Stimulated activated CD8-positive, alpha-beta memory T cell treated with anti-CD3 and anti-CD28 coated beads, Interleukin-2, amount 100 ng/mL, for 1 hour (primary cell): ENCODE measurements at places on chromosomes 2 and 18.
A peak's percentile ranks its signal among the peaks of the same experiment; 100 is the strongest.

DNA sequence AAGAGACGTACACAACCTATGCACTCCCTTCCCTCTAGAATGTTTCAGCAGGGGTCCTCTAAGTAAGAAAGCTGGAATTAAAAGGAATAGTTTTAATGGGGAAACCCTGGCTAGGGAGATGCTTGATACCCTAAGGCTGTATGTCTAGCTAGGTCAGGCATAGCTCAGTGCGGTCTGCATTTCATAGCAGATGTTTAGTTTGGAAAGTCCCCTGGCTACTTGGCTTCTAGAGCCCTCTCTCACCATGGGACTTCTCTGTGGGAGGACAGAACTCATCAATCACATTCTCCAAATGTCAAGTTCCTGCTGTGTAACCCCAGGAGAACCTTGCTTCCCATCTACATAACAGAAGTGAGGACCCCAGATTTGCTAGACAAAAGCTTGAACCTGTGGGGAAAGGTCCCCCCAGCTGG is 24.1 kb upstream of the ANXA4 start:
- DNase-seq, result no peak

GRCh38 chr2:62197011-62197924 is 1.4 kb downstream of the B3GNT2 start:
- no peak for DNase-seq

GRCh38 chr2:102094917-102095316 is 47.6 kb upstream of the IL1R1 start:
- DNase-seq, result no peak

DNA sequence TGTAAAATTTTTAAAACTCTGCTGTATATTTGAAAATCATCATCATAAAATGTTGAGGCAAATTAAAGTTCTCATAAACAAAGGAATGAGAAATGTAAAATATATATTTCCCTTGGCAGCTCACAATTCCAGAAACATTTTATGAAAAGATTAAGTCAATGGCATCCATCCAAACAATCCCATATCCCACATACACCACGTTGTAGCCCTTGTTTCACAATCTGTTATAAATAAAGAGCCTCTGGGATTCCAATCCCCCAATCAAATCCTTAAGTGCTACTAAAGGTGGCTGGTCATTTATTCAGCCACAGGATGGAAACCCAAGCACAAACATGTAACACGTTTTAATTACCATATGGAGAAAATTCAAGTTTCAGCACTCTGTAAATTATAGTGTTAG is 51.7 kb downstream of the GFPT1 start:
- no peak for DNase-seq

- DNase-seq, result no peak
These were observed 63.8 kb upstream of the ZC3H15 start for GRCh38 chr2:186422226-186422625.

DNA sequence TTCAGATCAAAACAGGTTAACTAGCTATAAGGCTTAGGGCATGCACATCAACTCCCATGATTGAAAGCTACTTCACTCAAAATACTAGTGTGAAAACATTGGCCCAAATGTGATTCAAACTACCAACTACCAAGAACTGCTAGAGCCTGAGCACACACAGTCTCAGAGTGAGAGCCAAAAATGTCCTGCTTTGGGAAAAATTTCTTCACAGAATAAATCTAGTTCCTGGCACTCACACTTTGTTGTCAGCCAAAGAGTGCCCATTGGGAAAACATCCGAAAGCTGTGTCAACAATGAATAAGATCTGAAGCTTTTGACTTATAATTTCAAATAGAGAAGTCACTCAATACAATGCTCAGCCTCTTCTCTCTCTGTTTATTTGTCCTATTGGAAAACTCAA is 182.7 kb downstream of the LRATD1 start:
- DNase-seq, result no peak

DNA sequence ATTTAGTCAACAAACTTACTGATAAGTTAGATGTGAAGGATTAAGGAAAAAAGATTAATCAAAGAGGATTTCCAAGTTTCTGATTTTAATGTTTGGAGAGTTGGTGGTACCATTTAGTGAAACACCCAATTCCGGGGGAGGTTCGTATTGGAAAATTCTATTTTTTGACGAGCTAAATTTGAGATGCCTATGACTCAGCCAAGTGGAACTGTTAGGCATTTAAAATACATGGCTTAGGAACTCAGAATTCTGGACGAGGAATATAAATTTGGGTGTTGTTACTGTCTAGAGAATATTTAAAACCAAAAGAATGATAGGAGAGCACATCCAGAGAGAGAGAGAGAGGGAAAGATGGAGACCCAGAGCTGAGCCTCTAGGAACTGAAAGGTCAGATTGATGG is 103.6 kb downstream of the TMX3 start:
- no peak for DNase-seq

- no peak for DNase-seq
These were observed 147.6 kb upstream of the ITGA4 start for GRCh38 chr2:181309586-181309985.

GRCh38 chr2:68379184-68379708 is 14.2 kb downstream of the PLEK start:
- no peak for DNase-seq

DNA sequence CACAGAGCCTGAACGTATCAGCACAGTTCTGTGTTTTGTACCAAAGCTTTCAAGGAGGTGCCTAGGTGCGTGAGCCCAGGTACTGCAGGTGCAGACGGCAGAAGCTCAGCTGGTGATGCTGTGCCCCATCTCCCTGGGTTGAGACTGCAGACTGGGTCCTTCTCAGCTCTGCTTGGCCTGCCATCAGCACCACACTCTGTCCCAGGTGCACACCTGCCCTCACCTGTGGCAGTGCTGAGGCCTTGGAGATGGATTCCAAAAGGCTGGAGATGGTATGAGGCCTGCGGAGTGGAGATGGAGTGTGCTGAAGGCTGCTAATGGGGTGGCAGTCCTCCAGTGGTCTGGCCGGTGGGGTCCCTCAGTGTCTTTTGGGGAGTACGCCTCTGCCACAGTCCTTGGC is 9.3 kb downstream of the LDLRAD4 start:
- DNase-seq, result no peak

DNA sequence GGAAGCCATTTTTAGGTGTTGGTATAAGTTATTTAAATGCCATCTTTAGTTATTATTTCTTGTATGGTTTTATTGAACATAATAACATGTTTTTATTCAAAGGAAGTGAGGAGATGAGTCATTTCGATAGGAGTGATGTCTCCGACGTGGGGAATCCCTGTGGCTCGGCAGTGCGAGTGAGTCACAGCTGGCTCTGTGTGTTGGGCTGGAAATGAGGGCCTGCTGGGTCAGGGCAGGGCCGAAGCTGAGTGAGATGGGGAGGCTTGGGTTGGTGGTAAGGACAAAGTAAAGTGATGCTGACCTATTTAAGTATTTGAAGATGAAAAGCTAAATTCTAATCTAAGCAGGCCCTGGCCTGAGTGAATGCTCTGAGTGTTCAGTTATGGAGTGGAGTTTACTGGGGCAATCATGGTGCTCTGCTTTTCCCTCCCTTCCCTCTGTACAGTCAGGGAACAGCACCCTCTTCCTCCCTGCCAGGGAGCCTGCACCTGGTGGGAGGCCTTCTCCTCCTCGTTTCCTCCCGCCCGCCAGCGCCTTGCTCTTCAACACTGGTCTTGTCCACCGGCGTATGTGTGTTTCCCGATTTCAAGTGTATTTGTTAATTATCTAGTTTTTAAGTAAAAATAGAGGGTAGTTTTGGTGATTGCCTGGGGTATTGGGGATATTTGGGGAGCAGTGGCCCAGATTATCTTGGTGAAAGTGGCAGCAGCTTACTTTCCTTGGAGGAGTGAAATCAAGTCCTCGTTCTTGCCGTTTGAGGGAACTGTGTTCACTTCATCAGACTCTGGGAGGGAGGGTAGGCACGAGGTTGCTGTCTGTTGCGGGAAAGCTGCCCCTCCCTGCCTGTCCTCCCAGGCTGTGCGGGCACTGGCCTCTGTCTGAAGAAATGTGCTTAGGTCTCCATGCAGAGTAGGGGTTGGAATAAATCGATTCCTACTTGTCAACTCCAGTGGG is 157.0 kb downstream of the LDLRAD4 start:
- peak; percentile 46 for DNase-seq

- DNase-seq, result no peak
These were observed 66.6 kb upstream of the PELI1 start for GRCh38 chr2:64210816-64211215.

DNA sequence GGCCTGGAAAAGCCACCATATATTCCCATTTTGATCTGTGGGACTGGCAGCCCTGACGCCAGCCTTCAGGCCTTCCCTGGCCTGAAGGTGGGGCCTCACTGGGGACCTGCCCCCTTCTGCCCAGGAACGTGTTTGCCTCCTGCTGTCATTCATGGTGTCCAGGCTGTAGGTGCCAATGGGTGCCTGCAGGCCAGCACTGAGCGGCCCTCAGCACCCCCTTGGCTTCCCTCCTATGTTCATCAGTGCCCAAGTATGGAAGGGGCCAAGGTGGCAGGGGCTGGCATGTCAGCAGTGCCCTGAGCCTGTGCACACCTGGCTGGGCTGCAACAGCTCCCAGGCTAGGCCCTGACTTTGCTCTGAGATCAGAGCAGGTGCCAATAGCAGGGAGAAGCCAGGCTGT is 800.3 kb upstream of the RAB6C start:
- DNase-seq, result no peak

DNA sequence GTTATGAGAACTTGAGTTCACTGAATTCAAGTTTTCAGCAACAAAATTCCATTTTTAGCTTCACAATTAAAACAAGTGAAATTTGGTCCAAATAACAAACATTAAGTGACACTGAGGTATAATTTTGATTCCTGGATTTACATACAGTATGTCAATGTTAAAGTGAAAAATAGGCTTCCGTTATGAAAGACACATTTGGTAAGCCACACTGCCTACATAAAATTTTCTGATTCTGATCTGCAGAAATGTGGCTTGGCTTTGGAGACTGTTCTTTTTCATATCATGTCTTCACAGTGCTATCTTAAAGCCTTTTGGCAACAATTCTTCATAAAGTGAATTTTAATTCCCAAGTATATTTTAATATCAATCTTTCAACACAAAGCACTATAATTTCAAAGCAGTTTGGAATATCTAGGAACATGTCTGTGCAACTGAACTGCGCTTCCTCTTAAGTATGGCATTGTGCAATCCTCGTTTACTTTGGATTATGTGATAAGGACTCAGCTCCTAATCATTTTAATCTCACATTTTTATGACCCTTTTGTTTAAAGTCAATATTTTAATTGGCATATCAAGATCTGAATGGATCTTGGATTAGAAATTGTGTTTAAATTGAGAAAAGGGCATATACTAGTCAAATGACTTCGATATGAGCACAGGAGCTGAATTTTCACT is 60.0 kb downstream of the RBMS1 start:
- no peak for DNase-seq

DNA sequence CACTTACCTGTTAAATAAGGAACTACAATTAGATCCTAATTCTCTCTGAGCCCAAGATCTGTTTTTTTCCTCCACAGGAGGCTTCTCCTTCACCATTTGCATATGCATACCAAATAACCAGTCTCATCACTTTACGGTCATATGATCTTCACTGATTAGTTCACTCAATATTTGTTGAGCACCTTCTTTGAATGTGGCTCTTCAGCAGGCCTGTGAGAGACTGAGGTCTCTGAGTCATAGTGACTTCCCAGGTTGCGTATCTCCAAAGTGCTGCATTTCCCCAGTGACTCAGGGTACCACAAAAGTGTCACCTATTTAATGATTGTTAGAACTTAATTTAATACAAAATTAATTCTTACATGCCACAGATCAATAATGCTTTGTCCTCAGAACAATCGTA is 108.8 kb upstream of the TRIB2 start:
- DNase-seq, result no peak

GRCh38 chr2:30821960-30822359 is 14.7 kb upstream of the CAPN13 start:
- no peak for DNase-seq

GRCh38 chr18:22314420-22314819 is 103.3 kb downstream of the CTAGE1 start:
- no peak for DNase-seq

- no peak for DNase-seq
These were observed 34.8 kb downstream of the POU3F3 start for GRCh38 chr2:104888489-104889258.

GRCh38 chr2:208222351-208222750 is 32.5 kb downstream of the IDH1 start:
- no peak for DNase-seq

DNA sequence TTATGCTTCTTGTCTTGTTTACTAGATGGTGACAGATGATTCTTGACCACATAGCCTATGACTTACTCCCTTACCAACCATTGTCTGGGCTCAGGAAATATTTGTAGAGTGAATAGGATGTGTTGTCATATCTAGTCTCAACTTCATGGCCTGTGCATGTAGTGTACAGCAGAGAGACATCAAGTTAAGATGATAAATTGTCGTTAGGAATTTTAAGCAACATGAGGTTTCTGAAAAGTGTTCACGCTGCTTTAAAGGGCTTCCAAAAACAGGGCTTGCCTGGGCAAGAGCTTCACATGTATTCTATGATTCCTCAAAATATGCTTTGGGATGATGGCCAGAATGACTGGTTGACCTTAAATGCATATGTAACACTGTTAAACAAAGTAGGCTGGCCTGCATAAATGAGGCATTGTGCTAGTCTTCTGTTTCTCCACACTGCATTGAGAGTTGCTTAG is 424.0 kb downstream of the RND3 start:
- DNase-seq, result no peak

DNA sequence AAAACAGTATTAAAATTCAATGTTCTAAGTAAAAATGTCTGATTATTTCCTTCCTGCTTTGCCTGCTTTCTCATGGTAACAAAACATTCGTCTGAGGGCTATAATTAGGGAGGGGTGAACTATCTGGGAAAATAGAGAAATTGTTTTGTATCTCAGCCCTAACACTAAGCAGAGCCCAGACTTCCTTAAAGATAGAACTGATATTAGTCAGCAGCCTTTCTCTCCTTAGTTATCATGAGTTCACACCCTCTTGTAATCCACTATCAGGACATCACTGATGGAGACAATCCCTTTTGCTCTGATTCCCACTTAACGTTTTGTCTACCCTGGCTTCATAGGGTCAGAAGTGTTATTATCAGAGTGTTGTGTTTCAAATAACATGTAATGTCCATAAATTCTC is 701.1 kb upstream of the ZEB2 start:
- DNase-seq, result no peak

- DNase-seq, result no peak
These were observed 398.1 kb downstream of the TNS1 start for GRCh38 chr2:217604527-217605194.
